ENCODE measurements at places on chromosomes 3 and 15. TPM values are rescaled to one million over a fixed set of nuclear protein-coding genes. Genes with fewer than 3 reads are reported as not detected.

The TMIE gene
- 0.36 TPM for total RNA-seq

The TGM5 gene
- total RNA-seq, result not detected

The GNAI2 gene
- 448 TPM for total RNA-seq

The ZBTB38 gene
- 55.1 TPM for total RNA-seq

The EIF5A2 gene
- total RNA-seq, result 11.4 TPM

The IMPG2 gene
- 0.62 TPM for total RNA-seq

The LMAN1L gene
- total RNA-seq, result 0.37 TPM

The PLS1 gene
- 3.1 TPM for total RNA-seq

The KLHDC8B gene
- 3.2 TPM for total RNA-seq

The COX5A gene
- 222 TPM for total RNA-seq

The GPR149 gene
- not detected for total RNA-seq

The CLRN1 gene
- total RNA-seq, result not detected

The UACA gene
- total RNA-seq, result 2.8 TPM

The STIMATE gene
- 38.5 TPM for total RNA-seq

The SLC6A20 gene
- total RNA-seq, result not detected

The MORC1 gene
- not detected for total RNA-seq

- no peak for DNase-seq
Observed at GRCh38 chr15:71435552-71435951, 320.3 kb downstream of the THSD4 start.

GRCh38 chr3:481680-482079, 285.1 kb downstream of the CHL1 start:
- DNase-seq, result no peak

DNA sequence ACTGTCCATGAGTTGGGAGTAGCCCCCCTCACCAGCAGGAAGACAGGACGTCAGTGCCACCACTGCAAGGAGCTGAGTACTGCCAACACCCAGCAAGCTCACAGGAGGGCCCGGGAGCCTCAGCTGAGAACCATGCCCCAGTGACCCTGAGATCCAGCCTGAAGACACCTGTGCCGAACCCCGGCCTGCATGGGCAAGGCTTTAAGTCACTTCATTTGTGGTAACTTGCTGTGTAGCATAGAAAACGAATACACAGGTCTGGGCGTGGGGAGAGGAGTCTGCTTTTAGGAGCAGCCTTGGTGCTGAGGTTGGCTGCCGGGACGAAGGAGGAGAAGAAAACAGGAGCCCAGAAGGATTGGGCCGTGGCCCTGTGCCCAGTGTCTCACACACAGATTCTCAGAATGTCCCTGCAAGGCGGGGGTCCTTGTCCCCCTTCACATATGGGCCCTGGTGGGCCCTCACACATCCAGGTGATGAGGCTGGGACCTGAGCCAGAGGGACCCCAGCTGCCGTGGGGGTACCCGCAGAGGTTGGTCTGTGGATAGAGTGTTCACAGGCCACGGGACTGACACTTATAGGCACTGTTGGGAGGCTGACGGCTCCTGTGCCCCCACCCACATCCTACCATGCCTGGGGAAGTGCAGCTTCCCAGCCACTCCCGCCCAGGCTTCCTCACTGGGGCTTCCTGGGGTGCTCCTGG, 85.3 kb downstream of the PLXNA1 start:
- DNase-seq, result no peak

- no peak for DNase-seq
Observed at GRCh38 chr3:72930754-72931153, 42.9 kb downstream of the GXYLT2 start.

DNA sequence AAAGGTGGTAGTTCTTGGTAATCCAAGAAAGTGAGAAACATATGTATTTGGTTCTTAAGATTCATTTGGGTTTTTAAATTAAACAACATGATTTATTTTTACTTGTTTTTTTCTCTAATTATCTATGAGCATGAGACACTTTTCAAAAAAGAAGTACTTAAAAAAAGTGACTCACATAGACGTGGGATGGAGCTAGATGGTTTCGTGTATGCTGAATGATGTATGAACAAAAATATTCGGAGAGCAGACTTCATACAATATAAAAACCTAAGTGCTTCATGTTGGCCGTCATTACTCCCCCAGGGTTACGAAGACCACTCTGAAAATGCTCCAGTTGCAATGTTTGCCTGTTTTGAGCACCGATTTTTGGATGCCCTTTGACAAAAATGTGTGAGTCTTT, 90.9 kb downstream of the RORA start:
- DNase-seq, result no peak

DNA sequence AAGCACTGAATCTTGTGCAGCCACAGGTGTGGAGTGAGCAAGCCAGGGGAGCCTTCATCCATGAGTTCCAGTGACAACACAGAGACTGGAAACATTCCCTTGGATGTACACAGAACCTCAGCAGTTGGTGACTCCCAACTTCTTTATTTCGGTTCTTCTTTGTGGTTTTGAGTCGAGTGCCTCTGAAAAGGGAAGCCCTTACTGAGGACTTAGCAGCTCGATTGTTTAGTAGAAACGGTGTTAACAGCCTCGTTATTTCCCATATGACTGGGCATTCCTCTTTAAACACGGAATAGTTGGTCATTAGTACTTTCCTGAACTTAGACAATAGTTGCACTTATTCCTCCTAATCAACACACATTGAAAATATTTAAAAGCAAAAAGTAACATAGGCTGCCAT, 7.7 kb downstream of the SLCO3A1 start:
- no peak for DNase-seq

GRCh38 chr15:34314491-34315490, 22.8 kb downstream of the SLC12A6 start:
- no peak for DNase-seq

DNA sequence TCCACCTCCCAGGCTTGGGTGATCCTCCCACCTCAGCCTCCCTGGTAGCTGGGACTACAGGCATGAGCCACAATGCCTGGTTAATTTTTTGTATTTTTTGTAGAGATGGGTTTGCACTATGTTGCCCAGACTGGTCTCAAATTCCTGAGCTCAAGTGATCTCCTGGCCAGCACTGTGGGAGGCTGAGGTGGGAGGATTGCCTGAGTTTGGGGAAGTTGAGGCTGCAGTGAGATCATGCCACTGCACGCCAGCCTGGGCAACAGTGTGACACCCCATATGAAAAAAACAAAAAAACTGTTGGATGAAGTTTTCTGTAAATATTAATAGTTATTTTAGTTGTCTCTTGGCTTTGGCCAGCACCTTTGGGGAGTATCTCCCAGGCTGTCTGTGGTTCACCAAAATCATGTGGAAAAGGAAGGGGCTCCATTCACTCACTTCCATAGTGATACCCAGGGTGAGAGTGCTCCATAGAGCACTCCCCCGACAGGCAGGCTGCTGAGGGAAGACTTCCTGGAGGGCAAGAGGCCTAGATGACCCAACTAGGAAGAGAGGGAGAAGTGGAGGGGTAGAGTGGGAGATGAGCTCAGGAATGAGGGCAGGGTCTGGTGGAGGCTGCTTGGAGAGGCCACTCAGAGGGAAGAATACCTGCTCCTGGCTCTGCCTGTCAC, 47.1 kb downstream of the CDC25A start:
- no peak for DNase-seq

DNA sequence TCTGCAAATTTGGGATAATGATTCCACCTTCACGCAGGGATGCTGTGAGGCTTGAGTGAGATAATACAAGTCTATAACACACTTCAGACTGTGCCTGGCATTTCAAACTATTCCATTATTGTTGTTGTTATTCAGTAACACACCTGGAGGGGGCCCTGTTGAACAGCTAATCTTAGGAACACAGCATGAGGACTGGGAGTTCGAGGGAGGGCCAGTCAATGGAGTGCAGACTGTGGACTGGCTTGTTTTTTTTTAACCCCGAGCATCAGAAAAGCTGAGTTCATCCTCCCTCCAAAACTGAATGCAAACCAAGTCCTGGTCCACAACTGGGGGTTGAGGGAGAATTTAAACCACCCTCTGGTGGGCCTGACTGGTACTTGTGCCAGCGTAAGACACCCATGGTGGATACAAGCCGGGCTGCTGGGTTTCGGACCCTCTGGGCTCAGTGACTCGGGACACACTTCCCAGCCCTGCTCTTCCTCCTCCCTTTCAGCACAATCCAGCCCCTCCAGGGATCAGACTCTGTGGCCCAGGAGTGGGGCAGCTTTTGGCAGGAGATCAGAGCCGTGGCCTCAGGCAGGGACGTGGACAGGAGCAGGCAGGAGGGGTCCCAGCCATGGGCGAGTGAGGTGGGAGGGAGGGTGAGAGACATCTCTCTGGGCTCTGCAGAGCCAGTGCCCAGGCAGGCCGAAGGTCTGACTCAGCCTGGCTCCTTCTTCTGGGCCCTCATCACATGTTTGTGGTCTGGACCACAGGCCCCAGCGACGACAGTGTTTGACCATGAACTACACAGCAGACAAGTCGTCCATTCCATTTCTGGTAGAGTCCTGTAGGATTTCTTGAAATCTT, 36.3 kb upstream of the MEX3B start:
- no peak for DNase-seq

GRCh38 chr3:88003115-88003755, 55.6 kb downstream of the CGGBP1 start:
- no peak for DNase-seq

DNA sequence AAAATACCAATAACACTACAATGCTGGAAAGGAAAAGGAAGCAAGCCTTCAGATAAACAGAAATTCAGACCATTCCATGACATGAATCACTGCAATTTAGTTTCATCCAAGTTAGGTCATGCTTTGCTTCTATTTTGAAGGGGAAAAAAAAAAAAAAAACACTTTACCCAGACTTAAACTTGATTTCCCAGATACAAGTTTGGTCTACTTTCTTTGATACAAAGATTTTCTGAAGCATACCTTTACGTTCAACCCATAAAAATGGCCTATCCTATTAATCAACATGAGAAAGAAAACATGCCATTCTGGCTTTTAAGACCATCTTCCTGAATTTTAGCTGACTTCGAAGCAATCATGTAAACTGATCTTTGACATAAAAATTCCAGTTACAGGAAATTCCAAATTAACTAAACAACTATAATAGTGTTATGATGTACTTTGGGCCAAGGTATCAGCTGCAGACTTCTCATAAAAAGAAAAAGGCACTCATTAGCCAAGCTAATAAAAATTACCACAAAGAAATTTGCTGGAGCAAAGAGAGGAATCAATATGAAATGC, 12.6 kb downstream of the OSBPL10 start:
- no peak for DNase-seq

DNA sequence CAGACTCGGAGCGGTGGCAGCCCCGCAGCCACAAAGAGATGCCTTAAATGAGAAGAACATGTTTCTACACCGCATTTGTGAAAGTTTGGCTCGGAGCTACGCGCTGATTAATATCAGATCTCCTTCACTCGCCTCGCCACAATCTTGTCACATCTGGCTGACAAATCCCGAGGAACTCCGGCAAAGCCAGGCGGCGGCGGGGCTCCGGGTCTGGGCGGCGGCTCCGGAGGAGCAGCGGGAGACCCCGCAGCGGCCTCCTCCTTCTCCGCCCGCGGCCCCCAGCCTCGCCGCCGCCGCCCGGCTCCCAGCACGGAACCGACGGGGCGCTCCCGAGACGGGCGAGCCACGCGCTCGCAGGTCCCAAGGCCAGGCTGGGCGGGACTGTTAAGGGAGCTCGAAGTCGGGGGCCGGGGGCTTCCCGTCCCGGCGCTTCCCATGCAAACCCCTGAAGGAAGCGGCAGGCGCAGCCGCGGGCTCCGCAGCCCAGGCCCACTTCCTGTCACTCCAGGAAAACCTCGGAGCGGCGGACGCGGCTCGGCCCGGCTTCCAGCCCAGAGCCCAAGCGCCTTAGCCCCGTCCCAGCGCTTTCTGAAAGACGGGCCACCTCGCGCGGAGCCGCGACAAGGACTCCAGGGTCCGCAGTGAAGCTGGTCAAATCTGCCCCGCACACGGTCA, 1.2 kb downstream of the BNC1 start:
- peak; percentile 41 for DNase-seq

GRCh38 chr3:71659864-71660591, 65.2 kb downstream of the EIF4E3 start:
- no peak for DNase-seq

DNA sequence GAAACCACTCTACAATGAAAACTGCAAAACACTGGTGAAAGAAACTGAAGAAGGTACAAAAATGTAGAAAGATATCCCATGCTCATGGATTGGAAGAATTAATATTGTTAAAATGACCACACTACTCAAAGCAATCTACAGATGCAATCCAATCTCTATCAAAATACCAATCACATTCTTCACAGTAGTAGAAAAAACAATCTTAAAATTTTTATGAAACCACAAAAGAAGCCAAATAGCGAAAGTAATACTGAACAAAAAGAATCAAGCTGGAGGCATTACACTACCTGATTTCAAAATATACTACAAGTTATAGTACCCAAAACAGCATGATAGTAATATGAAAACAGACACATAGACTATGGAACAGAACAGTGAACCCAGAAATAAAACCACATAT, 36.9 kb downstream of the TXNRD3 start:
- DNase-seq, result no peak

- DNase-seq, result no peak
Observed at GRCh38 chr3:185739264-185739701, 85.6 kb downstream of the IGF2BP2 start.

- no peak for DNase-seq
Observed at GRCh38 chr15:29924750-29925149, 102.5 kb upstream of the TJP1 start.

DNA sequence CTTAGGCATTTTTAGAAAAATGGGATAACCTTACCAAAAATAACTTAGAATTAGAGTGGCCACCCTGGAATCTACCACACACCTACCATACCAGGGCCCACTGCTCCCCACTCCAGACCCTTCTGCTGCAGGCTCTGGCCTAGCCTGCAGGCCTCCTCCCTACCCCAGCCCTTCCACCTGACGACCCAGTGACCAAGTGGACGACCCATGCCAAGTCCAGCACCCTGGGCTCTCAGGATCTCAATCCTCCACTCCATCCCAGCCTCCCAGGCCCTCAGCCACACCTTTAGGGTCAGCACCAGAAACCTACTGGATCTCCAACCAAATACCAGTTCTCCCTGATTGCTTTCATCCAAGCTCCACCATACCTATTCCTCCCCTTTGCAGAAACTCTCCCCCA, 145.8 kb downstream of the TPRA1 start:
- peak; percentile 0 for DNase-seq

DNA sequence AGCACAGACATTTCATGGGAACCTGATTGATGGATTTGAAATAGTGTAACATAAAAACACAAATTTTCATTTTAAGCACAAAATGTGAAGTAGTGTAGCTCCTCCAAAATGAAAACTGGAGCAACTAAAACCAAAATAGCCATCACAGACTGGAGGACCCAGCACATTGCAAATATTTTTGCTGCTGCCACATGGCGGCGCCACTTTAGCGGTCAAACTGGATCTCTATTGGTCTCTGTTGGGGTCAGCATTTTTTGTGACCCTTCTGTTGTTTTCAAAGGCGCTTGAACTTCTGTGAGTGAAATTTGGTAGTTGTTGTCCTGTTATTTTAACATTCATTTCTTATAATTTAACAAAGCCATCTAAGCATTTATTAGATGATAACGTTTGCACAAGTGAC, 259.9 kb downstream of the IL20RB start:
- DNase-seq, result no peak

DNA sequence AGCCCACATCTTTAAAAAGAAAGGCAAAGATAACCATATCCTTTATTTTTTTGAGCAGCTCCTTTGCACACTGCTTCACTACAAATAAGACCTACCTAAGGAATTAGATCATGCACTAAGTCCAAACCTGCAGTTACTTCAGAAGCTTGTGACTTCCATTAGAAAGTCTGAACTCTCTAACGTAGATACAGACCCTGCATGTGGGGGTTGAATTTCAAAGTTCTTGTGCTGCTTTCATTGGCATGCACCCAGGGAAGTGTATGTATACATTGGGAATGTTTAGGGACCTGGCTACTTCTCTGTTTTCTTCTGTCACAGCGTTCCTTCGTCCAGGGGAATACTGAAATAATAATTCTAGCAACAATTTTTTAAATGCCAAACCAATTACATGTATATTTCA, 185.2 kb upstream of the IL12A start:
- no peak for DNase-seq

All from activated naive CD8-positive, alpha-beta T cell treated with anti-CD3 and anti-CD28 coated beads, Interleukin-2, amount 10 ng/mL, durations not matched to agents 7 days and 5 days (primary cell).